ENCODE measurements at places on chromosomes 1 and 21.

- DNase-seq = no peak
These were observed 32.3 kb upstream of the RASAL2 start for GRCh38 chr1:178061620-178062019.

DNA sequence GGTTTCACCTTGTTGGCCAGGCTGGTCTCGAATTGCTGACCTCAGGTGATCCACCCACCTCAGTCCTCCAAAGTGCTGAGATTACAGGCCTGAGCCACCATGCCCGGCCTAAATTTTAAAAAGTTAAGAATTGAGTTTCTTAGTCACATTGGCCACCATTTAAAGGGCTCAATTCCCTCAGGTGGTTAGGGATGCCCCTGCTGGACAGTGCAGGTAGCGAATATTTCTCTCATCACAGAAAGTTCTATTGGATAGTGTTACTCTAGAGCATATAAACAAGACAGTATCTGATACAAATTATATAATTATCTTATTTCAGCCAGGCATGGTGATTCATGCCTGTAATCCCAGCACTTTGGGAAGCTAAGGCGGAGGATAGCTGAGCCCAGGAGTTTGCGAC is 320.2 kb downstream of the ZP4 start:
- no peak for DNase-seq

DNA sequence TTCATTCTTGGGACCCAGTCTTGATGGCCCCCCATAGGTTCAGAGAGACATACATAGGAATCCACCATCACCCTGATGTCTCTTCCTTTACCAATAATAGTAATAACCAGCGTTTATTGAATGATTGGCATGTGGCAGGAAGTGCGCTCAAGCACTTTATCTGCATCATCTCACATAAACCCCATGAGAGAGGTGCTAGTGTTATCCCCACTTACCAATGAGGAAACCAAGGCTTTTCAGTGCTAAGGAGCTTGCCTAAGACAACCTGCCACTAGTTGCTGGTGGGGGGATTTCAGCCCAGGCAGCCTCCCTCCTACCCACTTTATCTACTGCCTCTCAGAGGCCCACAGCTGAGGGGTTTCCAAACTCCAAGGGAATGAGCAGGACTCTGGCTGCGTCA is 7.7 kb downstream of the LGR6 start:
- DNase-seq = no peak

DNA sequence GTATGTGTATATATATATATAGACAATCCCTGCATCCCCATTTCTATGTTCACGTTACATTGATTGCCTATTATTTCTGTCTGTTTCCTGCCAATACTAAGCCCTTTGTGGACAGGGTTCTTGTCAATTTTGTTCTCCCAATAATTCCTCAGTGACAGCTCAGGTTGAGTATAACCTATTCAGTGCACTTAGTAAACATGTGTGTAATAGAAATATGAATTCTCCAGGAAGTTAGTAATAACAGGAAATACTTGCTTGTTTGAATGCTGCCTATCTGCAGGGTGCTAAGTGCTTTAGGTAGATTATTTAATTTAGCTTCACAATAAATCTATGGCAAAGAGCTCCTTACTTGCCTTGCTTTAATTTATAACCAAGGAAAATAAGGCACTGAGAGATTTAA is 52.8 kb upstream of the PTGFR start:
- no peak for DNase-seq

DNA sequence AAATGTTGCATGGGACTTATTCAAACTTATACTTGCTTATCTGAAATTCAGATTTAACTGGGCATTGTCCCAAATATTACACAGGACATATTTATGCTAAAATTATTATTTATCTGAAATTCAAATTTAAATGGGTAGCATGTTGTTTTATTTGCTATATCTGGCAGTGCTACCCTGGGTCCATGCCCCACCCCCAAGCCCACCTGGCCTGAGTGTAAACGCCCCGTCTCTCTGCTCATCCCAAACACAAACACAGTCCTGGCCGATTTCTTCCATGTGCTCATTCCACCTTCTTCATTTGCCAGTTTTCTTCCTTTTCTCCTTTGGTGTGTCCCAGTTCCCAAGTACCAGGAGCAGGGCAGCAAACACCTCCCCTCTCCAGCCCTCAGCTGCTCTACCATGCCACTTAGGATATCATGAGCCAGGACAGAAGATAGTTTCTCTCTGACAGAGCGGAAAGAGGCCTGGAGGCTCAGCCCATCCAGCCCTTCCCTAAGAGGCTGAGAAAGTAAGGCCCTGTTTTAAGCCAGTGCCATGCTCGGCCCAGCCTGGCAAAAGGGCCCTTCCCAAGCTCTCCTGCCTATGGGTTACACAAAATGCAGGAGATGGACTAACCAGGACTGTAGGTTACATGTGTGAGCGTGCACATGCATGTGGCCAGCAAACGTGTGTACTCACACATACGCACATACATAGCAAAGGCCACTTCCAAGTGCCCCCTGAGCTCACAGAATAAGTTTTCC is 69.5 kb downstream of the UBE2T start:
- DNase-seq = no peak

DNA sequence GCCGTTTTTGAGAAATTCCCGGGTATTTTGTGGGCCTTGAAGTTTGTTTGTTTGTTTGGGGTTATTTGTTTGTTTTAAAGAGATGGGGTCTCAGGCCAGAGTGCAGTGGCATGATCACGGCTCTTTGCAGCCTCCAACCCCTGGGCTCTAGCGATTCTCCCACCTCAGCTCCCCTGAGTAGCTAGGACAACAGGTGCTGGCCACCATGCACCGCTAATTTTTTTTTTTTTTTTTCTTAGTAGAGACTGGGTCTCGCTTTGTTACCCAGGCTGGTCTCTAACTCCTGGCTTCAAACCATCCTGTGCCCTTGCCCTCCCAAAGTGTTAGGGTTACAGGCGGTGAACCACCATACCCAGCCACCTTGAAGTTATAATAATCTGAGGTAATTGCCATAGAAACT is 2.0 kb downstream of the CHTOP start:
- no peak for DNase-seq

DNA sequence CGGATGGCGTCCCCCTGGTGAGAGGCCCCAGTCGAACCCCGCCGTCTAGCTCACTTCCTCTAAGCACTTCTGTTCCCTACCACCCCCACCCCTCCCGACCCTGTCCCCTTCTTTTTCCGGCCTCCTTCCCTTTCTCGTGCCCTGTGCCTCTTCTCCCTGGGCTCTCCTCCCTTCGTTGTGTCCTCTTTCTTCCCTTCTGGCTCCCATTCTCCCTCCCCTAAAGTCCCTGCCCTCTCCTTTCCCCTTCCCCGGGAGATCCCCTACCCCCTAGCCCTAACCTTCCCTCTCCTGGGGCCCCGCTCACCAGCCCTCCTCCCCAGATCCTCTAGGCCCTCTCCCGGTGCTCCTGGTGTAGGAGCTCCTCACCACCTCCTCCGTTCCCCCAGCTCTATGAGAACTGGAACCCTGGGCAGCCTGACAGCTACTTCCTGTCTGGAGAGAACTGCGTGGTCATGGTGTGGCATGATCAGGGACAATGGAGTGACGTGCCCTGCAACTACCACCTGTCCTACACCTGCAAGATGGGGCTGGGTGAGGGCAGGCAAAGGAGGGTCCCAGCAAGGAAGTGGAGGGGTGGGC is 15.9 kb downstream of the BCAN start:
- DNase-seq = no peak

DNA sequence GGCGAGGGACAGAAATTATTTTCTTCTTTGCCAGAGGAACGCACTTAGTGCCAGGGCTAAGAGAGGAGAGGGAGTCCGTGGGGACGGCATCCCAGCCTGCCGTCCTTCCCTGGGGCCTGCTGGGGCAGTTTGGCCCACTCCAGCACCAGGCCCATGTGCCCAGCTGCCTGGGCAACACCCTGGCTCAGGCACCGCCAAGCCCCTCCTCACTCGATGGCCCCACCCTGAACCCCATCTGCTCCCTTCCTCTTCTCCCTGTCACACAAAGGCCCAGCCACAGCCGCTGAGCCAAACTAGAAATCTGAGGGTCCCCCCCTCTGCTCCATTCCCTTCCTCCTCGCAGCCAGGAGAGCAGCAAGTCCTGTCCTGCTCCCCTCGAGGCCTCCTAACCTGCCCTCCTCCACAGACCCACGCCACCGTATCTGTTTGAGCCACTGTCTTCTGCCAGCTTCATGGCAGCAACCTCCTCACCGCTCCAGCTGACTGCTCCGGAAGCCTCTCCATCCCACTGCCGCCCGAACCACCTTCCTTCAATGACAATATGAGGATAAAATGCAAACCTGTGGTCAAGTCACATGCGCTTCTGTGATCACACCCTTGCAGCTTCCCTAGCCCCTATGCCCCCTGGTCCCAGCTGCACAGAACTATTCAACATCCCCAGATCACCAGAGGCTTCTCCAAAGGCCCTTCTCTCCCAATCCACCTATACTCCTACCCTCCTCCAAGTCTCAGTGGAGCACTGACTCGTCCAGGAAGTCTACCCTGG is 8.4 kb upstream of the TNNI1 start:
- DNase-seq = no peak

DNA sequence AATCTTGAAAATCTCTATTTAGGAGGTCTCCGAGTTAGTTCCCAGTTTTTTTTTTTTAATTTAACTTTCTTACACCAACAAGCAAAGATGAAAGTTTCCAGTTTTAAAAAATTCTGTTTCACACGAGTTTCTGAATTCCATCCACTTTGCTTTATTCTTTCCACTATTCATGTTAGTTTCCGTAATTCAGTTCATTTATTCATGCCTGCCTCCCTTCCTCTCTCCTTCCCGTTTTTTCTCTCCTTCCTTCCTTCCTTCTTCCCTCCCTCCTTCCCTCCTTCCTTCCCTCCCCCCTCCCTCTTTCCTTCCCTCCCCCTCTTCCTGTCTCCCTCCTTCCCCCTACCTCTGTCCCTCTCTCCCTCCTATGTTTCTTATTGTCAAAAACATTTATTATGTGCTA is 22.3 kb downstream of the ADGRL2 start:
- DNase-seq = no peak

- DNase-seq = no peak
These were observed 283.2 kb upstream of the LYPLAL1 start for GRCh38 chr1:218890451-218890850.

DNA sequence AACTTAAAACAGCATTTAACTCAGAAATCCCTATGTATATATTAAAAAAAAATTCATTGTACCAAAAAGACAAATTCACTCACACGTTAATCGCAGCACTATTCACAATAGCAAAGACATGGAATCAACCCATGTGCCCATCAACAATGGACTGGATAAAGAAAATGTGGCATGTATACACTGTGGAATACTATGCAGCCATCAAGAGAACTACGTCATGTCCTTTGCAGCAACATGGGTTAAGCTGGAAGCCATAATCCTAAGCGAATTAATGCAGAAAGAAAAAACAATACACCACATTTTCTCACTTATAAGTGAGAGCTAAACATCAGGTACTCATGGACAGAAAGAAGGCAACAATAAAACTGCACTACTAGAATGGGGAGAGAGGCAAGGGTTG is 99.4 kb downstream of the FAF1 start:
- DNase-seq = no peak

GRCh38 chr1:40379785-40380452 is 6.4 kb downstream of the SMAP2 start:
- no peak for DNase-seq

- no peak for DNase-seq
These were observed 2.2 kb upstream of the YBX1 start for GRCh38 chr1:42680055-42680454.

- DNase-seq = no peak
These were observed 133.1 kb upstream of the NFIA start for GRCh38 chr1:60949154-60949825.

DNA sequence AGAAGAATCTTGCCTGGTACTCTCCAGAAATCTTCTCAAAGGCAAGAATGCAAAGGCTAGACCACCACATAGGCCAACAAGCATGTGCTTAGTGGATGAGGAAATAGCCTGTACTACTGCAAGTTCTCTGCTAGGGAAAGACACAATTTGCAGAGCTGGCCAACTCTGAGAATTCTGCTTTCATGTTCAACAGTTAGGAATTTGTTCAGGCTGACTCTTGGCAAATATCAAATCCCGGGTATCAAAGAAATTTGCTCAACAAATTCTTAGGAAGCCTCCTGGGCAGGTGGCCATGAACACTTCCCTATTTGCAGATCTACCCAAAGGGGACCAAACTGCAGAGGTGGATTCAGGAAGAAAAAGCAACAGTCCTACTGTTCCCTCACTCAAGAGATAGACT is 15.0 kb upstream of the H3-3A start:
- DNase-seq = no peak

DNA sequence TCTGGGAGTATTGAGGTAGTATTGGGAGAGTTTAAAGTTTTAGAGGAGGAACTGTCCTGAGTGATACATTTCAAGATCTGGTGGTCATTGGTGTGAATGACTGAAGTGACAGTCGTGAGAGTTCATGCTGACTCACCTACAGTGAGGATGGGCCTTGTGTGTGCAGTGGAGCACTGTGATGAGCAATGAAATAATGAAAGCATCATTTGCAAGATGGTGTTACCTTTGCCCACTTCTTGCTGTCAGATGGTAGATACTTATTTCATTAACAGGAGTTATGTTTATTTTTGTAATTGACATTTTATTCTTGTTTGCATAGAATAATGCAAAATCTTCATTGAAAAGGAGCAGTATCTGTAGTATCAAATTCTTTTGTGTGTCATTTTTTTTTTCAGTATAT is 29.0 kb downstream of the POU2F1 start:
- no peak for DNase-seq

- no peak for DNase-seq
These were observed 31.7 kb upstream of the CAMTA1 start for GRCh38 chr1:6753320-6754140.

GRCh38 chr1:10489291-10490055 is 14.7 kb downstream of the PEX14 start:
- no peak for DNase-seq

DNA sequence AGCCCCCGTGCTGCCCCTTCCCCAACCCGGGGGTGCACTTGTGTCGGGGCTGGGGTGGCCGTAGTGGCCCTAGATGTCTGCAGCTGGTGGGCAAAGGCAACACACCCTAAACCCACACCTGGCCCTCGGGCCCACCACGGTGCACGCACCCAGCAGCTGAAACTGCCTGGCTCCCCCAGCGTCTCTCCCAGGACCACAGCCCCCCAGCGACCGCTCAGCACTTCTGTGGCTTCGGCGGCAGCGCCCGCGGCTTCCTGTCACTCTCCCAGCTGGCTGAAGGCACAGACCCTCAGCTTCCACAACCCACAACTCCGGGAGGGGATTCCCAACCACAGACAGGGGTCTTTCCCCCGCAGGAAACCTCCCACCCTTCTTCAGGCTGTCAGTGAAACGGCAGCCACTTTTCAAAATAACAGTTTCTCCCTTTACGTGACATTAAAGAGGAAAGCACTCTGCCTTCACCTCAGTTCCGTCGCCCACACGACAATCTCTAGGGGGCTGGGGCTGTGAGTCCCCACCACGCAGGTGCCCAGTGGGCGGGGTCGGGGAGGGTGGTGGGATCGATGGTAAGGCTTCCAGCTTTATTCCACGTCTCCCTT is 40.7 kb upstream of the COL6A2 start:
- DNase-seq = no peak

Measured in T-helper 9 cell (primary cell).